ENCODE measurements at places on chromosomes 5 and 9.

DNA sequence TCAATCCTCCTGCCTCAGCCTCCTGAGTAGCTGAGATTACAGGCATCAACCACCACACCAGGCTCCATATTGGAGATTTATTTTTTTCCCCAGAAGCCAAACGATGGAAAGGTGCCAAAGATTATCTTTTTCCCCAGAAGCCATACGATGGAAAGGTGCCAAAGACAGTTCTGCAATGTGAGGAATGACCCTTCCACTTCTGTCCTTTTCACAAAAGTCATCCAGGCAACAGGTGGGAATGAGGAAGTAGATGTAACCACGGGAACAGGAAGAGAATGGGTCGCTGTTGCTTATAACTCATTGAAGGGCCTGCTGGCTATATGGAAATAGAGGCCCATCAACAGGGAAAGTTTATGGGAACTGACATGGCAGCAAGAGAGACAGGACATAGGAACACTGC, 233.7 kb upstream of the MSX2 start:
- no peak for DNase-seq

DNA sequence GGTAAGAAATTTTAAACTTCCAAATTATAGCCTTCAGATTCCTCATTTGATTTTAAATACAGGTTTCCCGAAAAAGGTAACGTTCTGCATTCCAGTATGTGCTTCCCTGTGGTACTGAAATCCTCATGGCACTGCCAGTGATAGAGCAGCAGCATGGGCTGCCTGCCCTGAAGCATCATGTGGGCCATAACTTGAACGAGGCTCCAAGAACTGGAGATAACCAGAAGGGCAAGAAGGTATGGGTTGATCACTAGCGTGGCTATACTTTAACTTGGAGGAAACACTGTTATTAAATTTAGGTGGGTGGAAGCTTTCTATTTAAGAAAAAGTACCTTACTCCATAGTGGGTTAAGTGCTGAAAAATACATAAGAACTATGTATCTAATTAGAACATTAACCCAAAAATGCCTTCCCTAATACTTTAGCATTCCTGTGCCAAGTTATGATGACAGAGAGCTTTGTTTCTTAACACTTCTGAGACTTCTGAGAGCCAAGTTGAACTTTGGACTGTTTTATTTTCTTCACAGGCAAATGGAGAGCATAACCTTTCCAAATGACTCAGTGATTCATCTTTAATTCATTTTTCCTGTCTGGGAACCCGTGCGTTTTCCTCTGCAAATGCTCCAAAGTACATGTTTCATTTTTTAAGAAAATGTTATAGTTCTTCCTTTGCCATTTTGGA, 191.5 kb upstream of the GNA14 start:
- no peak for DNase-seq

DNA sequence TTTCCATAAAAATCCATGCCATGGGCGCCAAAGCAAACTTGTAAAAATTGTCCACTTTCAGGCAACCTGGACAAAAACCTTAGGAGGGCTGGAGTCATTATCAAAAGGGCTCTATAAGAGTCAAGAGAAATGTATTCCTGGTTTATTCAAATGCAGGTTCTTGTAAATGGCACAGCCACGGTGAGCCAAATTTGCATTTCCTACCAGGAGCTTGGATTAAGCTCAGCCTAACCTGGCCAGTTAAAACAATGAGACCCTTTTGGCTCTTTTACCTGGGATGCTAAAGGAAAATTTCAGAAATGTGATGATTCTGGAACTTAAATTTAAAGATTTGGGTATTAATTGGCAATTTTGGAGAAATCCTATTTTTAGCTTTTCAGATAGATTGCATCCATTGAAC, 8.9 kb upstream of the ZNF474 start:
- no peak for DNase-seq

- no peak for DNase-seq
These were observed 307.0 kb upstream of the TLE4 start for GRCh38 chr9:79264511-79265355.

- no peak for DNase-seq
These were observed 80.1 kb downstream of the SPTLC1 start for GRCh38 chr9:92035146-92035545.

- DNase-seq, result no peak
These were observed 193.7 kb downstream of the PIK3R1 start for GRCh38 chr5:68409259-68409658.

DNA sequence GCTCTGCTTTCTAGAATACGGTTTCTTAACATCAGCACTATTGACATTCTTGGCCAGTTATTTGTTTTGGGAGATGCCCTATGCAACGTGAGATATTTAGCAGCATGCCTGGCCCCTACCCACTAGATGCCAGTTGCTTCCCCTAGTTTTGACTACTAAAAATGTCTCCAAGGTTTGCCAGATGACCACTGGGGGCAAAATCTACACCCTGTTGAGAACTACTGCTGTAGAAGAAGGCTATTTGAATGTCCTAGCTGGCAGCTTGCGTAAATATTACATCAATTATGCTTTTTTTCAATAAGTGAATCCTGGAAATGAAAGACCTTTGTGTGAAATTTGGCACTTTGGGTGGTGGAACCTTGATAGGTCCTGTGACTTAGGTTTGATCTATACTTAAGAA, 5.0 kb downstream of the NCBP1 start:
- no peak for DNase-seq

GRCh38 chr5:109291090-109291489, 118.7 kb downstream of the PJA2 start:
- DNase-seq, result no peak

GRCh38 chr5:11898-12297, 80.1 kb upstream of the PLEKHG4B start:
- DNase-seq, result no peak

DNA sequence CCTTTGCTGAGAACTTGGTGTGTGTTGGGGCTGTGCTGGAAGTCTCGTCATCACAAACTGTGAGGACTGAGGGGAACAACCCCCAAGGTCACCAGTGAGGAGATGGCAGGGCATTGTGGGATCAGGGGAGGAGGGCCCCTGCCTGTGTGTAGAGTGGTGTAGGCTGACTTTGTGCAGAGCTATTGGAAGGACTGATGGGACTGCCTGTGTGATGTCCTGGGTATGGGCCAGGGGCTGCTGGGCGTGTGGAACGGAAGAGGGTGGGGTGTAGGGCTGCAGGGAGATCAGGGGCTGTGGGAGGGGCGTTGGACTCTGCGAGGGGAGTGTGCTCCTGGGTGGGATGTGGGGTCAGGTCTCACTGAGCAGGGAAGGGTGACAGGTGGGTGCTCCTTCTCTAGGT, 3.6 kb downstream of the WNK2 start:
- no peak for DNase-seq

DNA sequence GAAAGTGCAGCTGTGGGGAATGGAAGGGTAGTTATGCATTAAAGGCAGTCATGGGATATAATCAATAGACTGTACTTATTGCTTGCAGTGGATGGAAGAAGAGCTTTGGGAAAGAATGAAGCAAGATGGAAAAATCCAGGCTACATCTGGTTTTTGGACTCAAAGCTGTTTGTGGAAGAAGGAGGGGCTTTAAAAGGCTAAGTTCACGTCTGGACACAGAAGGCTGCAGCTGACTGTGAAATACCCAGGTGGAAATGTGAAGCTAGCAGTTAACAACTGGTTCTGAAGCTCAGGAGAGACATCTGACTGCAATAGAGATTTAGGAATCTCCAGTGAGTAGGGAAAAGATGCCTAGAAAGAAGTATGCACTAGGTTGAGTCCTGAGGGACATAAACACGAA, 43.2 kb upstream of the TIMD4 start:
- no peak for DNase-seq

- DNase-seq, result no peak
These were observed 53.1 kb upstream of the ARRDC3 start for GRCh38 chr5:91436241-91436640.

DNA sequence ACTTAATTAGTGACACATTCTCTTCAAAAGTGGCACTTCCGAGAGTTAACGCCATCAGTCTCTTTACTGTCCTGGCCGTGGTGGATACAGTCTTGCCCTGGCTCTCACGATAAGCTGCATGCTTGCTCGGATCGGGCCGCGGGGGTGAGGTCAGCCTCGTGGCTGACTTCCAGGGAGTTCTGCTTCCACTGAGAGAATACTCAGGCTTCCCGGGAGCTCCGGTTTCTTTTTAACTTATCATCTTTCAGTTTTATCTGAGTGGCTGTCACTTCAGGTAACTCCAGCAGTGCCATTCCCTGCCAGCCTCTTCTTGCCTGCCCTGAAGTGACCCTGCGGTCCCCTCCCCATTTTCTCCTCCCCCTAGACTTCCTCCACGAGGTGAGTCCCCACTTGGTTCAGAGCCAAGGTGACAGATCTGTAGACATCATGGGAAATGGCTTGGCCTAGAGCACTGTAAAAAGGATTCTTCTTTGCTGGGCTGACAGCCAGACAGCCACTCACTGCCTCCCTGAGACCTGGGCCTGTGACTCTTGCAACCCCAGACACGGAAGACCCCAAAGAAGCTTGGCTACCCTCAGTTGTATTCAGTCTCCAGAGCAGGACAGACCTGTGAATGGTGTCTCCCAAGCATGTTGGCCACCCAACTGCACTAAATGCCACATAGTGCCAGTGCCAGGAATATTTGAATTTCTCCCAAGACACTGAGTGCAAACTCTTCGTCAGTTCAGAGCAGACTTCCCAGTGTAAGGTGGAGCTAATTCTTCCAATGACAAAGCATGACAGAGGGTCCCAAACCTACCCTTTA, 95.1 kb downstream of the DAPK1 start:
- no peak for DNase-seq

- DNase-seq, result no peak
These were observed 37.8 kb downstream of the MRRF start for GRCh38 chr9:122302237-122303093.

- peak; percentile 88 for DNase-seq
These were observed 101.7 kb upstream of the SPATA31D4 start for GRCh38 chr9:81826517-81826906.

GRCh38 chr5:10634050-10634449, 70.2 kb downstream of the ANKRD33B start:
- no peak for DNase-seq

- DNase-seq, result no peak
These were observed 732 bp downstream of the SNAPC3 start for GRCh38 chr9:15423231-15423985.

DNA sequence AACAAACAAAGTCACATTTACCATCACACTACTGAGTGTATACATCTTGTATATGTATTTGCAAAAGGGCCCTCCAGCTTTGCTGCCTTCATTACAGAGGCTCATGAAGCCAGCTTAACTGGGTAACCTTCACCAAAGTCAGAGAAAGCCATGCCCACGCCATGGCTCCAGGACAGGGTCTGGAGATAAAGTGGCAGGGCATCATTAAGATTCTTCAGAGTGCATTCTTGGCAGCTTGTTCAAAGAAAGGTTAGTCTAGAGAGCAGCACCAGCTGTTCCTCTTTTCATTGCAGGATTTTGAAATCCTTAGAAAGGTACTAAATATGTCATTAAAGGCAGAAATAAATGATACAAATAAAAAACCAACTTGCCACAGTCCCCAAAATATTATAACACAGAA, 333.2 kb downstream of the NDUFS4 start:
- no peak for DNase-seq

- DNase-seq, result no peak
These were observed 313 bp downstream of the BRIX1 start for GRCh38 chr5:34915856-34916192.

DNA sequence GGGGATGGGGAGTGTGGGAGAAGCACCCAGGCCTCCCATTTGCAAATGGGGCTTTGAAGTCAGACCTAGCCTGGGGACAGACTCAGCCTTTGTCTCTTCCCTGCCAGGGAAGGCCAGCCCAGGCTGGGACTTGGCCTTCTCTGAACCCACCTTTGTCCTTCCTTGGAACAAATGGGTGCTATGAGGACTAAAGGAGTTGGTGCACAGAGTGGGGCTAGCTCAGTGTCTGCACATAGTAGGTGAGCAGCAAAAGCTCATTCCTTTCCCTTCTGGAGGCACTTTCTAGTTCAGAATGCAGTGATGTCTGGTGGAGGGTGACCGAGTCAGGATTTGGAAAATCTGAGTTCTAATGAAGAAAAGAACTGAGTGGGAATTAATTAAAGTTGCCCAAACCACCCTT, 37.2 kb downstream of the COL27A1 start:
- no peak for DNase-seq

- no peak for DNase-seq
These were observed 35.5 kb downstream of the WDR36 start for GRCh38 chr5:111127453-111128195.

- DNase-seq, result no peak
These were observed 82.6 kb downstream of the MRPS27 start for GRCh38 chr5:72237415-72237814.

DNA sequence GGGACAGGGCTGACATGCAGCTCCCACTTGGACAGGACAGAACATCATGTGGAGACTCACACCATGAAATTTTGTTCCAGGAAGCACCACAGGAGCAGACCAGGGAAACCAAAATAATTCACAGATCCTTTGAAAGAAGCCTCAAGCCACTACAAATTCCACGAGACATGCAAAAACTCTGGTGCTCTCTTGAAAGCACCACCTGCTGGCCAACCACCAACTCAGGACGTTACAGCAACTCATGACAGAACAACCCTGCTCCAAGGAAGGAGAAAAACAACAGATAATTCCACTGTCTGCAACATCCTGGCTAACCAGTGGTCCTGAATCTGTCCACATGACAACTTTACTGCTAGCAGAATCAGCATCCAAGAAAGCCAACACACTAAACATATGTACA, 516.0 kb downstream of the SPATA31D1 start:
- no peak for DNase-seq

GRCh38 chr5:1468247-1468612, 23.0 kb upstream of the SLC6A3 start:
- peak; percentile 39 for DNase-seq

GRCh38 chr9:89890326-89890980, 285.6 kb downstream of the GADD45G start:
- DNase-seq, result no peak

DNA sequence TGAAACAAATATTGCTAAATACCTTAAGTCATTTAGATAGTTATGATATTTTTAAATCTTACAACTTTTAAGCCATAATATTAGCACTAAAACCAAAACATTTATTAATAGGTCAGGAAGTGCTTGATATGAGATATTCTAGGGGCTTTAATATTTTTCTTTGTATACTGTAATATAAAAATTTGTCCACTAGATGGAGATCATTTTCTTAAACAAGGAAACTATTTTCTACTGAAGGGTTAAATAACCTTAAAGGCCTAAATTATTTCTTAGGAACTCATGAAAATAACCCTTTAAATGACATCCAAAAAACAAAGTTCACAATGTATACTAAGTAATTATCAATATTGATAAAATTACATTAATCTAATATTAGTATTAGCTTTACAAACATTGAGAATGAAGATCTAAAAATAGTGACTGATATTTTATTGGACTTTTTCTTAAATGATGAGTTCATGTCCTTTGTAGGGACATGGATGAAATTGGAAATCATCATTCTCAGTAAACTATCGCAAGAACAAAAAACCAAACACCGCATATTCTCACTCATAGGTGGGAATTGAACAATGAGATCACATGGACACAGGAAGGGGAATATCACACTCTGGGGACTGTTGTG, 635.7 kb downstream of the RAB3C start:
- DNase-seq, result no peak

DNA sequence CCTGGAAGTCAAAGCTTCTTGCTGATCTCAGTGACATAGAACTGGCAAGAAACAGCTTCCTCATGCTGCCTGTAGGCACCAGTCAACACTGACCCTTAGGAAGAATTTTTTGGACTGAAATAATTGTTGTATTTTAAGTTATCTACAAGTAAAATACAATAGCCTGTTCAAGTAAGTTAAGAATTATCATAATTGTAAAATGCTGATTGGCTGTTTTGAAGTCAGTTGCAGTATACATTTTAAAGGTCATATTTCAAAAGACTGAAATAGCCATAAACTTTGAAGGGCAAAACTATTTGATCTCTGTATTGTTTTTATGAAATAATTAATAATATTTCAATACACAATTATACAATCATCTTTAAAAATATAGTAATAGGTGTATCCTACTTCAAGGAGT, 794.9 kb downstream of the MAT2B start:
- no peak for DNase-seq

Measured in posterior cingulate gyrus (tissue), 11 donors.